Non-pigmented ciliary epithelial cell (primary cell): ENCODE measurements at places on chromosomes 5 and 9.

- DNase-seq: peak; percentile 53
These were observed 67.4 kb downstream of the CTSL start for GRCh38 chr9:87793292-87793691.

DNA sequence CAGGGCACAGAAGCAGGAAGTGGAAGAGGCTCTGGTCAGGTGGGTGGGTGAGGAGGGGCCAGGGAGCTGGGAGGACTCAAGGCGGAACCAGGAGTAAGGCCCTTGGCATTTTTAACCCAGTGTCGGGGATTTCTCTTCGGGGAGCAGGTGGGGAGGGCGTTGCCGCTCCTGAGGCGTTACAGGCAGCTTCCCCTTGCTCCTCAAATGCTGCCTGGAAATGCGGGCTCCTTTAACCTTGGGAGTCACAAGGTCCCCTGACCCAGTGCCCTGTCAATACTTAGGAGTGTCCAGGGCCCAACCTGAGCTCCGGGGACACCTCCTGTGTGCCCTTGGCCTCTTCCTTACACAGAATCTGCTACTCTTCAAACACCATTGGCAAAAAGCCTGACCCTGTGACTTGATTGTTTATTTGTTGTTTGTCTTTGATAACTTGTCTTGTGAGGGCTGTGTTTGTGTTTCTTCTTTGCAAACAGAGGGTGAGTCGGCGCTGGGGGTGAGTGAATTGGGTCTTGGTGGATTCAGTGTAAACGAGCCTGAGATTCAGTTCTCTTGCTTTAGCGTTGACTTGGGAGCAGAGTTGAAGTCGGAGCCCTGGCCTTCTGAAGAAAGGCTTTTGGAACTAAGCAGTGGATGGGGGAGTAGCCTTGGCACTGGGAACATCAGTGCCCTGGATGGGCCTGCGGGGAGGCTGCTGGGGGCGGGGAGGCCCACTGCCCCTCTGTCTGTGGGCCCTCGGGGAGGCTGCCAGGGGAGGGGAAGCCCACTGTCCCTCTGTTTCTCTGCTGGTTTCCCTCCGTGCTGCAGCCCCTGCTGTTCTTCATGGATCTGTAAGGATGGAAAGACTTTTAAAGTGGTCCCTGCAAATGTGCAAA lies 300.7 kb upstream of the IRX4 start:
- DNase-seq: no peak

DNA sequence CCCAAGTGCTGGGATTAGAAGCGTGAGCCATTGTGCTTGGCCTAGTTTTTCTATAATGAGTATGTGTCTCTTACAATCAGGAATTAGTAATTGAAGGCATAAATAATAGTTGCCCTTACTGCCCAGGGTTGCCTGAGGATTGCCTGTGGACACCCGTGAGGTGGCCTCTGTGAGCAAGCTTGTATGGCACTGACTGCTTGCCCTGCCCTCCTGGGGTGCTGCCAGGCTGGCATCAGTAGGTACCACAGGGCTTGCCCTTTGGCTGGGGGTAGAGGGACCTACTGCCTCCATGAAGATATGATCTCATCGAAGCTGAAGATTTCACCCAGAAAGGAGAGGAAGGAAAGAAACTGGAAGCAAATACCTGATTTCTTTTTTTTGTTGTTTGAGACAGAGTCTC lies 23.8 kb upstream of the PHF19 start:
- no peak for DNase-seq

- no peak for DNase-seq
These were observed 114.1 kb downstream of the PCSK5 start for GRCh38 chr9:76004526-76004925.

DNA sequence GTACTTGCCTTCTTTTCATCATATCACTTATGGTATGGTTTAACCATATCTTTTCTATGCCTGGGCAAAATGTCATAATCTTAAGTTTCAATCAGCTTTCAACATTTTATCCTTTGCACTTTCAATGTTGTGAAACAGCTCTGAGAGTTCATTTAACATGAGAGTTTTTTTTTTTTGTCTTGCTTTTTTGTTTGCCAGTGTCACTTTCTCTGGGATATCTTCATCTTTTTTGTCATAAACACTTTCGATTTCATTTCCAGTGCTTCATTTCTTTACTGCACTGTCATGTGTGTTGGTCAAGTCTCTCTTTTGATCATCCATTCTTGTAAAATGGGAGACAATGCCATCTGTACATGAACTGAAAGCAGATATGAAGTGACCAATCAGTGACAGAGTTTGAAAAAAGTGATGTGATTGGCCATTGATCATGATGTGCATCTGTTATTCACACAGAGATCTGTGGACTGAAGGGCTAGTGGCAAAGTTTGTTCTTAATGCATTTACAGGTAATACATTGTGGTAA lies 7.5 kb upstream of the POU5F2 start:
- no peak for DNase-seq

DNA sequence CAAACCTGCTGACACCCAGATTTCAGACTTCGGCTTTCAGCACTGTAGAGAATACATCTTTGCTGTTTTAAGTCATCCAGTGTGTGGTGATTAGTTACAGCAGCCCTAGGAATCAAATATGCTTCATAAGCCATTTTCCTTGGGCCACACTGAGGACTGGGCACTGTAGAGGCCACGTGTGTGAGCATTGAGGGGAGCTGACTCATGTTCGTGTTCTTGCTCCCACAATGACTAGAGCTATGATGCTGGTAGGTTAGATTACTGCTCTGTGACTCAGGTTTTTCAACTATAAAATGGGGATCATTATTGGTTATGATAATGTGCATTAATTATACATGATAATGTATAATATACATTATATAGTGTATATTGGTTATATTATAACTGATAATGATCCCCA lies 96.5 kb upstream of the PALM2AKAP2 start:
- no peak for DNase-seq

DNA sequence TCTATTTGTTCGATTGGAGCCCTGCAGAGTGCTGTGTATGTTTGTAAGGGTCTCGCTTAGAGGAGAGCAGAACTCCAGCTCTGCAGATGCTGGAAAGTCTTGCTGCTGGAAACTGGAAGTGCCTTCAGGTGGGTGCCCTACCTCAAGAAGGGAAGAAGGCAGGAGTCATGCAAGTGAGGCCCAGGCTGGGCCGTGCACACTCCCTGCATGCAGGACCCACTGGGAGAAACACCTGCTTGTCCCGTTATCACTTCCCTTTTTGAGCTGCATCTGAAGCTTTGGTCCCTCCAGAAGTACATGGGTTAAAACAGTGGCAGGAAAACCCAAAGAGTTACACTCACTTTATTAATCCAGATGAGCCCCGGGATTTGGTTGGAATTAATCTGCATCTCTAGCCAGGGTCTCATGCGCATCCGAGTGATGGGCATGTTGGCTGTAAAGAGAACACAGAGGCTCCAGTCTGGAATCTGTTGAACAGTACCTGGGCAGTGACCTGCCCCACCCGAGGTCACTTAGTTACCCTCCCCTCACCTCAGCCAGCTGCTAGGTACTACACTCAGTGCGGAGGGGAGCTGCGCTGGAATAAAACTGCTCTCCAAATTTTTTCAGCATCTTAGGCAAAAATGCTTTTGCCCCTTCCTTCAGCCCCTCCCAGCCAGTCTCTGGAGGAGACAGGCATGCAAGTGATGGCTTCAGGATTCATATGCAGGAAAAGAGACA lies 1.4 kb downstream of the IRF1 start:
- no peak for DNase-seq

DNA sequence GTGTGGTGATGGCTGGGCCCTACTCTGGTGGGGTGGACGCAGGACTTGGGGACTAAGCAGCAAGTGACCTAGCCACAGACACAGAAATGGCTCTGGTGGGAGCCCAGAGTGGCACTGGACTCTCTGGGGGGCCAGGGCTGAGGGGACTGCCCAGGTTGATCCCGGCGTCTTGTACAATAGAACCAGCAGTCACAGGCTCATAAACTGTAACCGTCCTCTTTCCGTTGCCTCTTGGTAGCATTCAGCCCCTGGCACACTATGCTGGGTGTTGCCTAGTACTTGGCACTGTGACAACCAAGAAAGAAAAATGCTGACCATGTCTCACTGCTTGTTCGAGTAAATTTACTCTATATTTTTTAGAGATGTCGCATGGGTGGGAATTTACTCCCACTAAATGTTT lies 80.5 kb downstream of the DAB2IP start:
- DNase-seq: no peak

DNA sequence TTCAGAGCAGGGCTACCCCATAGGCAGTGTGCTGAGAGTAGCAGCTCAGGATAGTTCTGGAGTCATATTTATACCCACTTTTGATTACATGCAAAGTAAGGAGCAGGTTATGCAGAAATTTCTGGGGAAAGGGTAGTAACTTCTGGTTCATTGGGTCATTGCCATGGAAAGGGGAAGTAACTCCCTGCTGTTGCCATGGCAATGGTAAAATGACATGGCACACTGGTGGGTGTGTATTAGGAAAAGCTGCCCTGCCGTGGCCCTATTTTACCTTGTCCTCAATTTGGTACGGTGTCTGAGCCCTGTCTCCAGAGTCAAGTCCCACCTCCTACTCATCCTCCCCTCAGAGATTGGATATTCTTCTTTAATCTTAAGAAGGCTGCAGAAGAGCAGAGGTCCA lies 526.7 kb upstream of the TYRP1 start:
- no peak for DNase-seq

- DNase-seq: no peak
These were observed 52.3 kb downstream of the ENTREP1 start for GRCh38 chr9:69377291-69377690.

DNA sequence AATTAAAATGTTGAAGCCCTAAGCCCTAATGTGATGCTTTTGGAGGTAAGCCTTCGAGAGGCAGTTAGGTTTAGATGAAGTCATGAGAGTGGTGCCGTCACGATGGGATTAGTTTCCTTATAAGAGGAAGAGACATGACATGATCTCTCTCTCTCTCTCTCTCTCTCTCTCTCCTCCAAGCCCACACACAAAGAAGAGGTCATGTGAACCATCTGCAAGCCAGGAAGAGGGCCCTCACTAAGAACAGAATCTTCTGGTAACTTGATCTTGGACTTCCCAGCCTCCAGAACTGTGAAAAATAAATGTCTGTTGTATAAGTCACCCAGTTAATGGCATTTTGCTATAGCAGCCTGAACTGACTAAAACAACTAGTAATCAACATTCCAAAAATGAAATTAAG lies 175.5 kb downstream of the GNA14 start:
- DNase-seq: no peak

GRCh38 chr9:82891321-82891720 lies 171.6 kb downstream of the RASEF start:
- DNase-seq: peak; percentile 5

- DNase-seq: no peak
These were observed 343.6 kb upstream of the ISL1 start for GRCh38 chr5:51039424-51040329.

GRCh38 chr5:64800926-64801325 lies 32.2 kb downstream of the CWC27 start:
- no peak for DNase-seq

DNA sequence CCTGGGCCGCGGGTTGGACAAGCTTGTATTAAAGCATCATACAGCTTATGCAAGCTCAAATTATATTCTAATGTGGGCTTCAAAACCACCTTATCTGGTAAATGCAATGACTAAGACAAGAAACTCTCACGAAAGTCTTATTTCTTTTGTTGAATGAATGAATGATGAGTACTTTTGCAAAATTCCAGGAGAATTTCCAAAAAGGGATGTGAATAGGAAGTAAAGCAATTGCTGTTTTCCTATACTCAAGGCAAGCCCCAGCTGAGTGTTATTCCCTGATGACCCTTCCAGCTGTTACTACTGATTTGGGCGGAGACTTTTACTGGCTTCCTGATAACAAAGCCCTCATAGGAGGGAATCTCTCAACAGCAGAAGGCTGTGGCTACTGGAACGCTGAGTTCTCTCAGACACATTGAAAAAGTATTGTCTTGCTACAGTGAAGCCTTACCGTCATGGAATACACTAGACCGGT lies 162.8 kb downstream of the SREK1 start:
- no peak for DNase-seq

DNA sequence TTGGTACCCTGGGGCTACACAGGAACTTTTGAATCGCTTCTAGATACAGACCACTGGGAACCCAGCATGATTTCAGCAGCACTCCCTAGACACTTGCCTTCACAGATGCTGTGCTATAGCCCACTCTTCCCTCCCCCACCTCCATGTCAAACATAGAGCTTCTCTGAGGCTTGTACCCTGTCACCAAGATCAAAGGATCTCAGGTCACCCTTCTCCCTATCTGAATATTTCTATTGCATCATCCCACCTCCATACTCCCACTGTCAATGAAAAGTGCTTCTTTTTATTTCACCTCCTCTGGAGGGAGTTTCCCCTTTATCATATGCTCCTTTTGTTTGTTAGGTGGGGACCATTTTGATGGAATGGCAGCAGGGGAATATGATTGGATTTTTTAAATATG lies 29.2 kb upstream of the PHF24 start:
- no peak for DNase-seq

- DNase-seq: peak; percentile 24
These were observed 40.0 kb downstream of the TMEM252 start for GRCh38 chr9:68500457-68501381.

GRCh38 chr5:44568519-44568918 lies 179.3 kb upstream of the FGF10 start:
- DNase-seq: no peak

DNA sequence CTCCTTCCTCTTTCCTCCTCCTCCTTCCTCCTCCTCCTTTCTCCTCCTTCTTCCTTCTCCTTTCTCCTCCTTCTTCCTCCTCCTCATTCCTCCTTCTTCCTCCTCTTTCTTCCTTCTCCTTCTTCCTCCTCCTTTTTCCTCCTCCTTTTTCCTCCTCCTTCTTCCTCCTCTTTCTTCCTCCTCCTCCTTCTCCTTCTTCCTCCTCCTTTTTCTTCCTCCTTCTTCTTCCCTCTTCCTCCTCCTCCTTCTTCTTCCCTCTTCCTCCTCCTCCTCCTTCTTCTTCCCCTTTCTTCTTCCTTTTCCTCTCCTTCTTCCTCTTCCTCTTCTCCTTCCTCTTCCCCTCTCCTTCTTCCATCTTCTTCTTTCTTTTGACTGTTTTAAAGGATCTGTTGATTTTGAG lies 538.8 kb downstream of the TMEM38B start:
- no peak for DNase-seq

DNA sequence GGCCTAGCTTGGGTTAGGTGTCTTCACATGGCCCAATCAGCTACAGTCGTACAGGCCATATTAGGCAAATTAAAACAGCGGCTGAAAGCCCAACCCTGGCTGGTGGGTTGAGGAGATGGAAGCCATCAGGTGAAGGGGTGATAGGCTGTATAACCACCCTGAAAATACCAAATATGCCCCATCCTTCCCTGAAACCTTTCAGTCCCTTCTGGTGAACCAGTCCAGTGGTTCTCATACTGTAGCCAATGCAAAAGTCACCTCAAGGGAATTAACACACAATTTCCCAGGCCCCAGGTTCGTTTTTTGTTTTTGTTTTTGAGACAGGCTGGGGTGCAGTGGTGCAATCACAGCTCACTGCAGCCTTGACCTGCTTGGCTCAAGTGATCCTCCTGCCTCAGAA lies 19.8 kb upstream of the KCNV2 start:
- DNase-seq: no peak
